ENCODE measurements at places on chromosomes 13 and 19.

DNA sequence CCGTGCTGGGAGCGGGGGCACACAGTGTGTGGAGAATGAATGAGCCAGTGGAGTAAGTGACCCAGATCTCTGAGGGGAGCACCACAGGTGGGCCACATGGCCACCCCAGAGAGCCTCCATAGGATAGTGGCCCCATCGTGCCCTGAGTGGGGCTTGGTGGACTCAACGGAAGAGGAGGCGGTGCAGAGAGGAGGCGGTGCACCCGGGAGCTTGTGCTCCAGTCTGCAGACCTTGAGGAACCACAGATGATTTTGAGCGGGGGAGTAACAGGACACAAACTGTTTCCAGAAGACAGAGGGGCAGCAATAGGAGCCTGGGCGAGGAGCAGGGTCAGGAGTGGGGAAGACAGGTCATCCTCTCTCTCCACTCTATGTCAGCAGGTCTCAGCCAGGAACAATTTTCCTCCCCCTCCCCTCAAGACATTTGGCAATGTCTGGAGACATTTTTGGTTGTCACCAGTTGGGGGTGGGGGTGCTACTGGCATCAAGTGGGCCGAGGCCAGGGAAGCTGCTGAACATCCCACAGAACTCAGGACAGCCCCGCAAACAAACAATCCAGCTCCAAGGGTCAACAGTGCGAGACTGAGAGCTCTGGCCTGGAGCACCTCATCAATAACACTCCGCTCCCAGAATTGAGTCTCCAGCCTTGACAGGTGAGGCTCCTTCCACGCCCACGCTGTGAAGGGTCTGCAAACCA, 182.2 kb downstream of the USP12 start:
- no peak for DNase-seq

DNA sequence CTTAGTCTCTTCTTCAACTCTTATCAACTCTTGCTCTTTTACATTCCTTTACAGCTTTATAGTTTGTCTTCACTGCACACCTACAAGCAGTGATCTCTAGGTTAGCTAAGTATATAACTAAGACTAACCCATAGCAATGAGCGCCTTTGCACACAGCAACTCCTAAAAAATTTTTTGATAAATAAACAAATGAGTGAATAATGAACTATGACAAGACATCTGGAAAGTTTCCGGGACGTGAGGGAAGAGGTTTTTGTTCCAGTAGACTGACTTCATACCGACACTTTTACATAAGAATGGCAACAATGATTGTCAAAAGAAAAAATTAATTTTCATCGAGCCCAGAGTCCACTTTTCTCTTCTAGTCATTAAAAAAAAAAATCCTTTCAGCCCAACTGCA, 98.3 kb downstream of the ELF1 start:
- no peak for DNase-seq

DNA sequence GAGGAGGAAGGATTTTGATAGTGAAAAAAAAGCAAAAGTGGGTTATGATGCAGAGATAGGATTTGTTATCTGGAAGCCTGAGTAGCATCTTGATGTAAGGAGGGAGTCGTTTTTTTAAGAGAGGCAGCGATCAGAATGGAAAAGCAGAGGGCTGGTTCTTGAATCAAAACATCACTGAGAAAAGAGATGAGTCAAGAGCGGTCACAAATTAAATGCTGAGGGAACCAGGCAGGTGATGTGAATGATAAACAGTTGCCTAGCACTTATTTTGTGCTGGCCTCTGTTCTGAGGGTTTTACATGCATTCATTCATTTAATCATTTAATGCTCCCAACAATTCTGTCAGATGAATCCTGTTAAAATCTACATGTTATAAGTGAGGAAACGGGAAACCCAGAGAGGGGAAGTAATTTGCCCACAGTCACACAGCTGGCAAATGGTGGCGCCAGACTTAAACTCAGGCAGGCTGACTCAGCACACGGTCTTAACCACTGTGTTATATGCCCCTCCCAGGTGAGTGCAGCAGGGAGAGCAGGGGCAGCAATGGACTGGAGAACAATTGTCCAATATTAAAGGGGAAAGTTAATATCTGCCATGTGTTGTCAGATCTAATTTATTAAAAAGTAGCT, 21.4 kb downstream of the SIGLECL1 start:
- no peak for DNase-seq

DNA sequence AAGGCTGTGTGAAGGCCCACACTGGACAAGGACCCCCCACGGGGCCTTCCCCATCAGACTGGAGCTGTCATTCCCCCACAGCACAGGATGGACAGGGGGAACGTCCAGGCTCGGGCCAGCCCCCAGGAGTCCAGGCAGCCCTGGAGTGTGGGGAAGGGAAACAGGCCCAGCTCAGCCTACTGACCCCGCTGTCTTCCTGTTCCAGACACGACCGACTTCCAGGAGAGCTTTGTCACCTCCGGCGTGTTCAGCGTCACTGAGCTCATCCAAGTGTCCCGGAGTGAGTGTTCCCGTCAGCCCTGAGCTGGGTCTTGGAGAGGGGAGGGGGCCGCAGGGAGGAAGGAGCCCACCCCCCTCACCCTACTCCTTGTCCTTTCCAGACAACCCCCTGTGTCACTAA, 47.0 kb downstream of the SMIM24 start:
- no peak for DNase-seq

GRCh38 chr13:43911871-43912270, 32.2 kb downstream of the LACC1 start:
- DNase-seq: no peak

DNA sequence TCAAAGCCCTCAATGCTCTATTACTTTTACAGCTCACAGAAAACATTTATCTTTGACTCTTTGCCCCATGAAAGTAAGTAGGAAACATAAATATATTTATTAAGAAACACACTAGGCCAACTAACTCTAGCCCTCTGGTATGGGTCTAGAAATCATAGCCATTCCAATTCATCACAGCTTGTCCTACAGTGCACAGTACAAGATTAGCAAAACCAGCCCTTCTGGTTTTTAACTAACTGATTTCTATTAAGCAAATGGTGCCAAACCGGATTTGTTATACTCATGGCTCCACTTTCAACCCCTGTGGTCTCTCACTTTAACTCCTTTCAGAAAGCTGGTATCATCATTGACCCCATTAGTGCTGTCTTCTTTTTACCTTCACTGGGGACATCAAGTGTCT, 5.6 kb upstream of the LRRC63 start:
- DNase-seq: no peak

- no peak for DNase-seq
These were observed 4.3 kb upstream of the NR1H2 start for GRCh38 chr19:50371914-50372475.

GRCh38 chr13:55361141-55361540, 1779.6 kb upstream of the PRR20A start:
- DNase-seq: no peak

GRCh38 chr13:43751624-43752023, 35.1 kb downstream of the ENOX1 start:
- no peak for DNase-seq

GRCh38 chr13:67138970-67139369, 91.2 kb downstream of the PCDH9 start:
- DNase-seq: no peak

Data from GM13976 (cell line).